CD4-positive, alpha-beta T cell treated with Interleukin-10 for 1 hour (primary cell): ENCODE measurements at places on chromosomes 2 and 18.
A peak's percentile ranks its signal among the peaks of the same experiment; 100 is the strongest.

DNA sequence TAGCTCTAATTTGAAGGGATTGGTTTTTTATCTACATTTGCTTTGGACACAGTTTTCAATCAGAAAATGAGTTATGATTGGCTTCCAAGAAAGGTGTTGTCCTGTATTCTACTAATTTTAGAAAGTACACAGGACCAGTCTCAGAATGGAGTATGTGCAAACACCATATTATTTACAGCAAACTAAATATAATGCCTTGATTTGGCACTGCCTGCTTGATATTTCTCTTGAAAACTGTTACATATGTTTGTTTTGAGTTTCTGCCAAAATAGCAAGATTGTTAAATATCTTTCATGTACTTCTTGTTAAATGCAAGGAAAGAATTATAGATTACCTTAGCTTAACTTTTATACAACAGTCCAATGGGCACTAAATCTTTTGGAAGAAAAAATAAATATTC, 694.9 kb downstream of the KCNJ3 start:
- DNase-seq: no peak

- DNase-seq: no peak
Observed at GRCh38 chr2:42939411-42940206, 147.2 kb upstream of the HAAO start.

DNA sequence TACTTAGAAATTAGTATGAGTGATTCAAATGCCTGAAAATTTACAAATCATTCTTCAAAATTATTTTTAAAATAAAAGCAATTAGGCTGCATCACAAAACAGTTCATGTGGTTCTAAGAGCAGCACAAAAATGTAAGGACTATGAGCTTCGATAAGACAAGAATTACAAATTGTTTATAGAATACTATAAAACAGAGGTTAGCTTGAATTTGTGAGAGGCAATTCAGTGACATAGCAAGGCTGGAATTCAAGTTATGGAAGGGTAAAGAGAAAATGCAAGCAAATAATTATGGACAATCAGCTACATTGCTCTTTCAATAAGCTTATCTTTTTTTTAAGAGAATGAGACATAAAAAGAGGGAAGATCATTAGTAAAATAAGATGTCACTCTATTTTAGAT, 7.1 kb upstream of the XIRP2 start:
- no peak for DNase-seq

DNA sequence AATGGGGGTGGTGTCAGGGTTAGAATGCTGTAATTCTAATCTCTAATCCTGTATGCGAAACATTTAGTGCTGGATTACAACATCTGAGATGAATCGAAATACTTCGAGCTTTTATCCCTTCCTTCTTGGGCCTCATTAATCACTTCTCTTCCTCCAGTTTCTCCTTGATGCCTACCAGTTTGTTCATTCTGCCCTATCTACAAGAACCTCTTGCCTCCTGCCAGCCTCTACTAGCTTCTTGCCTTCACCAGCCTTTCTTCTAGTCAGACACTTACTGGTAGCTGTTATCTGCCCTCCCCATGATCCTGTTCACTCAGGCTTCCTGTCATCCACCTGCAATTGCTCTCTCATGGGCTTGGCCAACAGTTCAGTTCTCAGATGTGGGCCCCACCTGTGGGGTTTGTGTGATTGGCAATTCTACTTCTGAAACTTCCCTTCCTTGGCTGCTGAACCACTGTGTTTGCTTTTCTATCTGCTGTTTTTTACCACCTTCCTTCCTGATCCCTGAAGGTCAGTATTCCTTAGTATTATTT, 15.4 kb upstream of the FARP2 start:
- no peak for DNase-seq

DNA sequence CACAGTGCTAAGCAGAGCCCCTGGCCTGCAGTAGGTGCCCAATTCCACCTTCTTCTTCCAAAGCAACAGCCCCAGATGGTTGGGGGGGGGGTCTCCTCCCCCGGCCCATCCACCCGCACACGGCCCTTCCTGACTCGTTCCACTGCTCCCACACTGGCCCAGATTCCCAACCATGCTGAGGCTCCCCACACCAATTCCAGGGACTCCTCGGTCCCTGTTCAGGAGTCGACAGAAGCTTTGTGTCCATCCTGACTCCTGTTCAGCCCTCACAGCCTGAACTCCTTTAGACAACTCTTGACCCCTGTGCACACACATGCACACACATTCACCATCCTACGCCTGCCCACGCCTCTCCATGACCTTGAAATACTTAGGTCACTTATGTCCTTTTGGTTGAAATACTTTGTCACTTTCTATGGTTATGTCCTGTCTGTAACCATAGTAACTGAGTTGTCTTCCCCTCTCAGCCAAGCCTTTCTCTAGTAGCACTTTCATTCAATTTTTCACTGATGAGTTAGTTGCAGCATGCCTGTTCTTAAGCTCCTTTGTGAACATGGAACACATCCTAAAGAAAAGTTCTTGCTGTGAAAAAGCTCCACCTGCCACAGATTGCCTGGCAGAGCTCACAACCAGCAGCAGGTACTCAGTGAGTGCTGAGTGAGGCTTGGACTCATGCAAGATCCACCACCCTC, 225.8 kb downstream of the SEPTIN10 start:
- DNase-seq: no peak

GRCh38 chr2:23452853-23453420, 68.0 kb downstream of the KLHL29 start:
- DNase-seq: peak; percentile 21

- DNase-seq: no peak
Observed at GRCh38 chr2:178482437-178482836, 2.2 kb downstream of the PLEKHA3 start.

DNA sequence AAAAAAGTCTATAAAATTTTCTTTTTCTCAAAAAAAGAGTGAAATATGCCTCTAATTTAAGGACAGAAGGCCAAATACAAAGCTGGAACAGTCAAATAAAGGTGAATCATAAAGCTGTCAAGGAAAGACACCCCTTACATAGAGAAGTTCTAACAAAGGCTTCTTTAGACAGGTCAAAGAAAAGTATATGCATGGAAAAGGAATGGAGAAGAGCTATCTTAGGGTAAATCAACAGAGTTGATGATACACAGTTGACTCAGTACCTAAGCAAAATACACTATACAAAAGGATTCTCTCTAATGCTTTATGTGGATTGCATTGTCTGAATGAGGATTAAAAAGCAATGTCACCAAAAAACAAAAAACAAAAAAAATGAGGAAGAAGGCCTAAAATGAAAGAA, 214.8 kb downstream of the TXNL1 start:
- no peak for DNase-seq

GRCh38 chr18:70558371-70558770, 269.5 kb downstream of the SOCS6 start:
- no peak for DNase-seq

GRCh38 chr2:221563270-221563985, 8.7 kb downstream of the EPHA4 start:
- DNase-seq: no peak

DNA sequence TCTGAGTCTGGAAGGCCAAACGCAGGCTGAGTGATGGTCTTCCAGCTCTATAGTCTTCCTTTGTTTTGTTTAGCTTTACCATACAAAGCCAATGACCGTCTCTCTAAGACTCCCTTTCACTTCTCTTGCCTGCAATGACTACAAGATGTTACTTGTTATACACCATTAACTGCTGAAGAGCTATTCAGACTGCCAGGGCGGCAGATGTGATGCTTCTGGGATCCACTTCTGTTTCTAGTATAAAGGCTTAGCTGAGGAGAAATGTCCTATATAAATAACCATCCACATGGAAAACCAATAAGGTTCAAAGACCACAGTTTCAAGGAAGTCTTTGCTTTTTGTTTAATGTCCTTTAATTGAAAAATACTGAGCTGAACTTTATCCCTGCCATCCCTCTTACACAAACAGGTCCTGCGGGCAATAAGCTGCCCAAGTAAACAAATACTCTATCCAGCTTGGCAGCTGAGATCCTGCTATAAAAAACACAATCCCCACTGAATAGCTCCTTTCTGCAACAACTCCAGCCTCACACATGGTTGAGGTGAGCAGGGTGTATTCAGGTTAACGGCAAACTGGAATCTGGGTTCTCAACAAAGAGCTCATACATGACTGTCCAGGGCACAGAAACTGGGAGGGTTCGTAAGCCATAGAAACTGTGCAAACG, 124.6 kb downstream of the VIT start:
- no peak for DNase-seq

GRCh38 chr2:185130685-185131084, 532.4 kb downstream of the ZNF804A start:
- no peak for DNase-seq

DNA sequence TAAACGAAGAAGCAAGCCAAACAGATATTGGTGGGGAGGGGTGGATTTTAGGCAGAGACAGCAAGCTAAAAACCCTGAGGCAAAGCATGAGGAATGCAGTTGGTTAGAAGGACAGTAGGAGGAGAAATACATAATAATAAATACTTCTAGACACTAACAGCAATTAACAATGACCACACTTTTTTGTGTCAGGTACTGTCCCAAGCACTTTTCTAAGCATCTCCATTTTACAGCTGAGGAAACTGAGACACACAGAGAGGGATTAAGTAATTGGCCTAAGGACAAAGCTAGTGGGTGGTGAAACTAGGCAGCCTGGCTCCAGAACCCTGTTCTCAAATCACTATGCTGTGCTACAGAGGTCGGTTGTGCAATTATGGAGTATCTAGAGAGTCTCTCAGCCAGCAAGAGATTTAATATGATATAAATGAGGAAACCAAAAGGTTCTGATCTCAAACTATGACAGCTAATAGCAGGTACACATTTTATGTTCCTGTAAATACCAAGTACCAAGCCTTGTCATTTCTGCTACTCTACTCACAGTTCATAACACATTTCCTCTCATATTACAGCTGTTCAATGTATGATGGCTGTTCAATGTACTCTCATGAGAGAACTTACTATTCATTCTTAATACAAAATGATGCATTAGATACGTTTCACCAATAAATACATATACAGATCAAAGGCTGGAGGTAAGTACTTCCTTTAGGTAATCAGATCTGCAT, 5.3 kb downstream of the MAP4K3 start:
- DNase-seq: no peak

DNA sequence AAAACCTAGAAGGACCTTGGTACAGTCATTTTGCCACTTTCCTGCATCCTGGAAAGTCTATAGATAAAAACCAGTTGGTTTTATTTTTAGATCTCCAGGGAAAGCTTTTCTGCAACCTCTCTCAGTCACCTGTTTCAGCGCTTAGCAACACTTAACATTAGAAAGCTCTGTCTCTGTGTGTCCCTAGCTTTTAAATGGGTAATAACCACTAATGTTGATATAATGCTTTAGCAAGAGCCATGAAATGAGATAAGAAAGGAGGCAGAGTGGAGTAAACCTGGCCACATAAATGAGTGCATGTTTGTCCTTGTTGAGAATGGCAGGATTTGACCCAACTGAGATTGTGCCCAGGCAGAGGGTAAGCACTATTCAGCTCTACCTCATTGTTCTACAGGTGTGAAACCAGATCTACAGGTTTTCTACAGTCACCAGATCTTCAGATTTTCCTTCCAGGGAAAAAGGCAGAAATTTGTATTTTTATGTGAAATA, 44.8 kb downstream of the MARCHF4 start:
- DNase-seq: no peak

DNA sequence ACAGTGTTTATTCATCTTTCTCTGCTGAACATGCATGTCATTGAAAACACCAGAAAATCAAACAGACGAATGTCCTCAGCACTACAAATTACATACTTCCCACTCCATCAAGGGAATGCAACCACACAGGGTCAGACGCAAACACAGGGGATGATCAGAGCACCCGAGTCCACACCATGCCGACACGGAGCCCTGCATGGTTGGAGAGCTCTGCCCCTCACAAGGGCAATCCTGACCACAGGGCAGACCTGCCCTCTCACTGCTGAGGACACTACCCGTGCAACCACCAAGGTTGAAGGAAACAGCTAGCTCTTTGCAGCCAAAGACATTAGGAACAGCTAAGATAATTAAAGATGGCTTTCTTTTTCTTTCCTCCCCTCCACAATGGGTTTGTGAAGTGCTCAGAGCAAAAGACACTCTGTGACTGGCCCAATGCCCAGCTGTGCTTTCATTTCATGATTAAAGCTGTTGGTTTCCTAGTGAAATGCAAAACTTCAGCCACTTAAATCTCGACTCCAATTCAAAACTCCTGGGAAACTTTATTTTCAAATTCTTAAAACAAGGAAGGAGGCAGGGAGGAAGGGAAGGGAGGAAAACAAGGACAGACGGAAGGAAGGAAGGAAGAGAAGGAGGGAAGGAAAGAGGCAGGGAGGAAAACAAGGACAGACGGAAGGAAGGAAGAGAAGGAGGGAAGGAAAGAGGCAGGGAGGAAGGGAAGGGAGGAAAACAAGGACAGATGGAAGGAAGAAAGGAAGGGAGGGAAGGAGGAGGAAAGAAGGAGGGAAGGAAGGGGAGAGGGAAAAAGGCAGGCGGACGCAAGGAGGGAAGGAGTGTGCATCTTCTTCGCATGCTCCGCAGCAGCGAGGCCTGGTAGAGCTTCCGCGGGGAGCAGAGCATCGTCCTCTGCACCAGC, 65.8 kb downstream of the NDUFA10 start:
- no peak for DNase-seq

- no peak for DNase-seq
Observed at GRCh38 chr2:74886811-74887210, 52.9 kb downstream of the HK2 start.

DNA sequence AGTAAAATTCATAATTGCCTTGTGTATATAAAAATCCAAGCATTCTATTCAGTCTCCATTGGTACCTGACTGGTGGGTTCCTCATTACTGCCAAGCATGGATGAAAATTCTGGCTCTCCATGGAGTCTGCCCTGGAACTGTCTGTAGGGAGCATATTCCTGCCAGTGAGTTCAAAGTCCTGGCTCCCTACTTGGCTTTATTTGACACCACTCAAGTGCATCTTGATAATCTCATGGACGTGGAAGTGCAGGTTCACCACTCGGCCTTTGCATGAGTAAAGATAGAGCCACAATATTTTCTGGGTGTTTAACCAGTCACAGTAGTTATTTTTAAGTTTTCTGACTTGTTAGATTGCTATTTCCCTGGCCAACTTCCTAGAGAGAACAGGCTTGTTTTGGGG, 63.5 kb downstream of the CNTNAP5 start:
- no peak for DNase-seq
